ENCODE measurements at places on chromosomes 7 and 10. TPM values are rescaled to one million over a fixed set of nuclear protein-coding genes. Genes with fewer than 3 reads are reported as not detected.

Gene NEUROD6
- not detected for total RNA-seq

Gene WNT8B
- total RNA-seq, result not detected

Gene CNTNAP2
- total RNA-seq, result under 0.01 TPM

Gene EN2
- not detected for total RNA-seq

Gene DNAJC12
- 2.2 TPM for total RNA-seq

Gene EBF3
- 1.5 TPM for total RNA-seq

Gene PRSS1
- not detected for total RNA-seq

Gene CALML5
- total RNA-seq, result not detected

Gene UCMA
- total RNA-seq, result not detected

Gene TYSND1
- 8.3 TPM for total RNA-seq

Gene ADAM12
- total RNA-seq, result 2.9 TPM

Gene CD36
- total RNA-seq, result 0.15 TPM

Gene FXYD4
- total RNA-seq, result not detected

Gene LBX1
- total RNA-seq, result under 0.01 TPM

Gene NODAL
- total RNA-seq, result not detected

Gene ITIH5
- 0.67 TPM for total RNA-seq

Gene PRSS2
- 0.34 TPM for total RNA-seq

Gene POLR3A
- total RNA-seq, result 15.8 TPM

Gene HOXA2
- total RNA-seq, result 1.3 TPM

Gene OPN1SW
- total RNA-seq, result not detected

Gene KCNIP2
- 0.17 TPM for total RNA-seq
